ENCODE measurements at places on chromosomes 16 and 17. TPM values are rescaled to one million over a fixed set of nuclear protein-coding genes. Genes with fewer than 3 reads are reported as not detected.

GRCh38 chr16:8904018-8904430 lies 21.9 kb downstream of the LITAFD start:
- peaks cover 97% of the 10 kb centered on the region for H3K36me3 ChIP-seq
- peaks cover 2% of the 10 kb centered on the region for H3K4me1 ChIP-seq
- H3K4me3 ChIP-seq, result no peak overlapping the region
- no peak overlapping the region for H3K27ac ChIP-seq

DNA sequence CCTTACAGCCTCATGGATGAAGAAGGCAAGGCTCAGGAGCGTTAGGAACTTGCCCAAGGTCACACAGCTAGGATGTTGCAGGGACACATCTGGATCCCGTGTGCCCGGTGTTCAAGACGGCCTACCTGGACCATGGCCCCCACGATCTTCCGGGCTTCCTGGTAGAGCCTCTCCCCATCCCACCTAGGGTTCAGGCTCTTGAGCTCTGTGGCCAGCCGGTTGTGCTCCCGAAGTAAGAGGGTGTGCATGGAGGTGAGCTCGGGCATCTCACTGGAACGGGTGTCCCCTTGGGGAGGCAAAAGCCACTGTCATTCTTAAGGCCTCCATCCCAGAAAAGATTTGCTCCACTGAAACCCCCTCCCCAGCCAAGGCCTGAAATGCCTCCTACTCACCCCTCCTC lies 5.3 kb downstream of the MPO start:
- DNase-seq, result no peak
- H3K27me3 ChIP-seq, result no peaks in the 10 kb centered on the region
- H3K27ac ChIP-seq, result no peak overlapping the region
- H3K36me3 ChIP-seq, result no peaks in the 10 kb centered on the region

GRCh38 chr17:38871247-38872015 lies 1.6 kb downstream of the LASP1 start:
- peak overlapping the region; percentile 91 for H3K27ac ChIP-seq
- peak overlapping the region; percentile 94 for H3K4me3 ChIP-seq
- peaks cover 73% of the 10 kb centered on the region for H3K4me1 ChIP-seq
- H3K36me3 ChIP-seq, result no peaks in the 10 kb centered on the region
- peak; percentile 50 for DNase-seq
- no peaks in the 10 kb centered on the region for H3K27me3 ChIP-seq

GRCh38 chr16:50800074-50800473 lies 58.2 kb downstream of the CYLD start:
- H3K4me1 ChIP-seq, result no peaks in the 10 kb centered on the region
- H3K4me3 ChIP-seq, result no peak overlapping the region
- DNase-seq, result no peak
- peaks cover 17% of the 10 kb centered on the region for H3K36me3 ChIP-seq
- peak overlapping the region; percentile 48 for H3K27ac ChIP-seq

DNA sequence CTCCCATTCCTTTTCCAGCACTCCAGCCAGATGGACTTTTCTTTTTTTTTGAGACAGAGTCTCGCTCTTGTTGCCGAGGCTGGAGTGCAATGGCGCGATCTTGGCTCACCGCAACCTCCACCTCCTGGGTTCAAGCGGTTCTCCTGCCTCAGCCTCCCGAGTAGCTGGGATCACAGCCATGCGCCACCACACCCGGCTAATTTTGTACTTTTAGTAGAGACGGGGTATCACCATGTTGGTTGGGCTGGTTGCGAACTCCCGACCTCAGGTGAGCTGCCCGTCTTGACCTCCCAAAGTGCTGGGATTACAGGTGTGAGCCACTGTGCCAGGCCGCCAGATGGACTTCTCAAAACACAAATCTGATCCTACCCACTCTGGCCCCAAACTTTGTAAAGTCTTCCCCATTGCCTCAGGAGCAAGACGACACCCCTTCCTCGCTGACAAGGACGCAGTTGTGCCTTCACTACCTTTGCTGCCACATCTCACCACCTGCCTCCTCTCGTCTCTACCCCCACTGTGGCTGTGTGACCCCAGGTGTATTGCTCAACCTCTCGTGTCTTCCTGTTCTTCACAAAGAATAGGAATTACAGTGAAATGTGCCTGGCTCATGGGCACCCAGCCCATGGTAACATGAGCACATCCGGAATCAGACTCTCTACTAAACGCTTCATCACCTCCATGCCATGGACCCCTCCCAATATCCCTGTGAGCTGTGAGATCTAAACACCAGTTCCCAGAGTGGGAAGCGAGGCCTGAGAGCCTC lies 3.7 kb upstream of the BANP start:
- peaks cover 8% of the 10 kb centered on the region for H3K4me1 ChIP-seq
- no peak for DNase-seq
- no peaks in the 10 kb centered on the region for H3K36me3 ChIP-seq
- peak overlapping the region; percentile 63 for H3K27ac ChIP-seq
- peaks cover 3% of the 10 kb centered on the region for H3K27me3 ChIP-seq
- no peak overlapping the region for H3K4me3 ChIP-seq

Gene HOXB1
- not detected for total RNA-seq

Gene MAZ
- total RNA-seq, result 282 TPM

Gene DNAAF1
- total RNA-seq, result 0.19 TPM

Gene OTOA
- total RNA-seq, result 0.14 TPM

Gene CA7
- total RNA-seq, result not detected
